ENCODE measurements at places on chromosomes 16 and 17. TPM values are rescaled to one million over a fixed set of nuclear protein-coding genes. Genes with fewer than 3 reads are reported as not detected.

GRCh38 chr17:17565471-17566339, 25.8 kb downstream of the PEMT start:
- DNase-seq = no peak

- no peak for DNase-seq
These were observed 55.3 kb downstream of the SOCS3 start for GRCh38 chr17:78304549-78305037.

The TNFSF12 gene
- total RNA-seq = 6.1 TPM

- no peak for DNase-seq
These were observed 29.4 kb upstream of the MLKL start for GRCh38 chr16:74729783-74730683.

- DNase-seq = no peak
These were observed 65.0 kb downstream of the SMG6 start for GRCh38 chr17:2238432-2239169.

- DNase-seq = no peak
These were observed 34.2 kb downstream of the PPM1E start for GRCh38 chr17:58789831-58790230.

The WDR90 gene
- total RNA-seq = 14.8 TPM
